Activated effector memory CD4-positive, alpha-beta T cell treated with anti-CD3 and anti-CD28 coated beads, Interleukin-2, amount 50 U/mL, for 16 hours (primary cell): ENCODE measurements at places on chromosomes 1 and 21.
A peak's percentile ranks its signal among the peaks of the same experiment; 100 is the strongest.

GRCh38 chr1:94559921-94560320, 18.4 kb upstream of the F3 start:
- DNase-seq, result no peak

GRCh38 chr1:202266061-202266765, 72.6 kb downstream of the LGR6 start:
- DNase-seq, result peak; percentile 44

- DNase-seq, result no peak
These were observed 20.1 kb downstream of the NADK start for GRCh38 chr1:1758059-1758621.

DNA sequence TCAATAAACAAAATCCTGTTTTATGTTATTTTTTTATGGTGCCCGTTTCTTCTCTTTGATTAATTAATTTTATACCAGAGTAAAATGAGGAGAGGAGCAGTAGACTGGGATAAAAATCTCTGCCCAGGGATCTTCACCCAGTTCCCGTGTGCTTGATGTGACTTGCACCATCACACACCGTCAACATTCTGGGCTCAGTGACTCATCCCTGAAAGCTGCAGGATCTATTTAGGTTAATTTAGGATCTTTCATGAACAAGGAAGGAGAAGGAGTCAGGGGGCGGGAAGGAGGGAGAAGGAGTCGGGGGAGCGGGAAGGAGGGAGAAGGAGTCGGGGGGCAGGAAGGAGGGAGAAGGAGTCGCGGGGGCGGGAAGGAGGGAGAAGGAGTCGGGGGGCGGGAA, 182.4 kb downstream of the SMYD3 start:
- DNase-seq, result no peak

- DNase-seq, result peak; percentile 84
These were observed 7.4 kb downstream of the WDR77 start for GRCh38 chr1:111441573-111442192.

DNA sequence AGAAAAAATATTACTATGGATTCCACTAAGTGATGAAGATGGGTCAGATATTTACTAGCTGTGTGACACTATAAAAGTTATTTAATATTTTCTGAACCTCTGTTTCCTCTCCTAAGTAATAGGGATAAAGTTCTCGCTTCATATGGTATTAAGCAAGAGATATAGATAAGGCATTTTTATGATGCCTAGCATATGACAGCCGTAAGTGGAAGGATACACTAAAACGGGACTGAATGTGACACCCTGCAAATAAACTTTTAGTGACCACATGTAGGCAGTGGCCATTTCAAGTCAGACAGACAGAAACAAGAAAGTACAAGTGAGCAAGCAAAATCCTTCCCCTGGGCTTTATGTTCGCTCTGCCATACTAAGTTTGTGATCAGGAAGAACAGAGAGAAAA, 14.2 kb downstream of the GBP3 start:
- no peak for DNase-seq

DNA sequence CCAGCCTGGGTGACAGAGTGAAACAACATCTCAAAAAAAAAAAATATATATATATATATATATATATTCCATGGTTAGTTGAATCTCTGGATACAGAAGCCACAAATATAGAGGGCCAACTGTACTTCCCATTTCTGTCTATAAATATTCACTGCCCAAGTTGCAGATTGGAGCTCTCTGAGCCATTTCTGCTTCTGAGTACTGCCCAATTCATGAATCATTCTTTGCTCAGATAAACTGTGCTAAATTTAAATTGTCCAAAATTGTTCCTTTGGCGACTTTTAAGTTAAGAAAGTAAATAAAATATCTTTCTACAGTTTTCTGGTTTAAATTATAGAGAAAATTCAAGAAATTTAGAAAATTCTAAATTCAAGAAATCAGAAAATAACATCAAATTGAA, 23.2 kb upstream of the C1orf146 start:
- no peak for DNase-seq

- no peak for DNase-seq
These were observed 12.0 kb downstream of the PROK1 start for GRCh38 chr1:110462964-110463363.

DNA sequence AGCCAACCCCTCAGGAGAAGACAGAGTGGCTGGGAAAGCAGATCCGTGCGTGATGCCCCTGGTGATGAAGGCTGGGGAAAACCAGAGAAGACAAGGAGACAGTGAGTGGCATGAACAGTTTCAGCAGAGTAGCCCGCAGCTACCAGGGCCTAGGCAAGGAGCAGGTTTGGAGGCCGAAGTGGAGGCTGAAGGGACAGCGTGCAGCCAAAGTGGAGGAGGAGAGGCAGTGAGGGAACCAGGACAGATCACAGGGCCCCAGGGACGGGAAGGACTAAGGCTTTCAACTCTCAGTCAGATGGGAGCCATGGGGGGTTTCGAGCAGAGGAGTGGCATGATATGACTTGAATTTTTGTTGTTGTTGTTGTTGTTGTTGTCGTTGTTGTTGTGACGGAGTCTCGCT, 59.9 kb upstream of the SELENON start:
- no peak for DNase-seq

- no peak for DNase-seq
These were observed 180.7 kb downstream of the ZNF326 start for GRCh38 chr1:90175490-90176167.

DNA sequence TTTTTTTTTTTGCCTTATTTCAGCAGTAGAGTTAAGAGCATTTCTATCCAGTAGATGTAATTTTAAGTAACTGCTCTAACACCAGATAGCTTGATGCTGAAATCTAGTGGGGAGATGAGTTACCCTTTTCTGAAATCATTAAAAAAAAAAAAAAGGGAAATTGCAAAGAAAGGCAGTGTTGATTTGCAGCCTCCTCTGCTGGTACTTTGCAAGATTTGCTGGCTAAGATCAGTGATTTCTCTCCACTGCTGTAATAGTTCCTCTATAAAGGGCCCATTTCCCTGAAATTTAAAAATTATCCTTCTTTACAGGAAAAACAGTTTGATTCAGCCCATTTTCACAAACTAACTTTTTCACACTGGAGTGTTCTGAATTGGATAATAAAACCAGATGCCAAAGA, 120.6 kb downstream of the PTBP2 start:
- no peak for DNase-seq

GRCh38 chr1:225441314-225442122, 13.7 kb upstream of the LBR start:
- DNase-seq, result no peak

- peak; percentile 63 for DNase-seq
These were observed at the start of gene NAV1 for GRCh38 chr1:201538612-201539551. NAV1 (plus strand) TSS chr1:201539127; CDS start chr1:201622885, 83,758 bp downstream.

- no peak for DNase-seq
These were observed 2.2 kb downstream of the IGSF9 start for GRCh38 chr1:159943278-159943640.

DNA sequence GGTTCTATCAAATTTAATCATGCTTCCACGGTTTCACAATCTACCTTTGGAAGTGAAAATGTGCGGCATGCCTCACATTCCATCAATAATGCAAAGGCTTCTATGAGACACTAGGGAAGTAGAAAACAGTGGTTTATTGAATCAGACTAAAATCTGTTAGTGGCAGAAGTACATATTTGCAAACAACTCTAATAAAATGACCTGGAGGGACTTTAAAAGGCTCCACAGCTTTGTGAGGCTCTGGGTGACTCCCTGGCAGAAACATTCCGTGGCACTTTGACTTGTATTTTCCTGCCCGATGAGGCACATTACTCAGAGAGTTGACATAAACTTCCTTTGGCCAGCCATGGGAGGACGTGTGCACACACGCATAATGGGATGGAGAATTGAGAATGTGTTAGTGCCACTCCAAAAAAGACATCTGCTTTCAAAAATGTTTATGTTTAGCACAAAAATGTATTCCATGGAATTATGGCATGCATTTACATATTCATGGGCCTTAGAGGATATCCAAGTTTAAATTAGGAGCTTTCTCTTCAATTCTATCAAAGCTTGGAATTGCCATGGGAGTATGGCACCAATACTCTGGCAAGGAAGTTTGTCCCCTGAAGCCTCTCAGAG, 60.0 kb upstream of the SSX2IP start:
- DNase-seq, result no peak

DNA sequence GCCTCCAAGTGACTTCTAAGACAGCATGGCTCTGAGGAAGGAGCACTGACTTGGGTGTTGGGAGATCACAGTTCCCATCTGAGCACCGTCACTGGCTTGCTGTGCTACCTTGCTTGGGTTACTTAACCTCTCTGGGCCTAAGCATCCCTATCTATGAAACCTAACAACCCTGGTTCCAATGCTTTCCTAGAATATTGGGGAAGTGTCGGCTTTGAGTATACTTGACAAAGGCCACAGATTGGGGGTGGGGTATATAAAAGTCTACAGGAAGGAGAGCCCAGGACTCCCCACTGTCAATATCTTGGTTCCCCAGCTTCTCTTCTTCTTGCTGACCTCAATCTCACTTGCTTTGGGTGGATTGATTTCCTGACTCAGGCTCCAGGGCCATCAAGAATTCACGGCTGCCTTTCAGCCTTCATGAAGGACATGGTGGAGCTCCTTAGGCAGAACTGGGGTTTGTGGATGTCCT, 6.3 kb downstream of the TNFRSF1B start:
- no peak for DNase-seq

GRCh38 chr21:41368735-41369104, 6.9 kb downstream of the MX2 start:
- DNase-seq, result no peak

DNA sequence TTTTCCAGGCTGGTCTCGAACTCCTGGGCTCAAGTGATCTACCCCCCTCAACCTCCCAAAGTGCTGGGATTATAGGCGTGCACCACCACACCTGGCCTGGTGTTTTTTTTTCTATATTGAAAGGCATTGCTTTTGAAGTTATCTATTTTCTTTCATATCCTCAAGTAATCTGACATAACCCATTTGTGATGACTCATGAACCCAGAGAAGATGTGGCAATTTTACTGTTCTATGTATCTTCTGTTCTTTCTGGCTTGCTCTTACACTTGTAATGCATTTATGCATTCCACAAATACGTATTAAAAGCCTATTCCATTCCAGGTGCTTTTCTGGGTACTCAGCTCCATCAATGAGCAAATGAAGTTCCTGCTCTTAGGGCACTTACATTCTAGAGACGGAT, 29.9 kb upstream of the ERRFI1 start:
- DNase-seq, result no peak

- no peak for DNase-seq
These were observed 585 bp upstream of the PLEKHA6 start for GRCh38 chr1:204360314-204360713.

- no peak for DNase-seq
These were observed 720 bp upstream of the F3 start for GRCh38 chr1:94542088-94542870.

DNA sequence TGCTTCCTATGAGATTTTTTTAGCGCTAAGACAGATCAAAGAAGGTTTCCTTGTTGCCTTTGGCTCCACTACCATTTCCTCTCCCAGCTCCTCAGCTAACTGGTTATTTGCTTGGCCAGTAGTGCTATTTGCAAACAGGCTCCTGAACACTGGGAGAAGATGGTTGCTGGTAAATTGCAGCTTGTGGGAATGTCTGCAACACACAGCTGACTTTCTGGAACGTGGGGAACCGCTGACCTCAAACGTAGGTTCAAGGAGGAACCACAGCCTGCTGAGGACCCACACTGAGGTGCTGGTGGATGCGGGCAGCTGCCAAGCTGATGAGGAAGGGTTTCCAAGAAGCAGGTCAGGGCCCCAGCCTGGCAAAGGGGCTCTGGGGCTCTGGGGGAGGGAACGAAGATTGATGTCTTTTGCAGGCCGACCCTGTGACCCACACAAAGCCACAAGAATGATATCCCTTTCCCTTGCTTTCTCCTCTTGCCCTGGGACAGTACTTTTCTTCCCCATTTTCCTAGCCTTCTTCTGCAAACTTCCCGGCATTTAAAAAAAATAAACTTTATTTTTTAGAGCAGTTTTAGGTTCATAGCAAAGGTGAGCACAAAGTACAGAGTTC, 24.8 kb downstream of the GNG4 start:
- DNase-seq, result no peak

DNA sequence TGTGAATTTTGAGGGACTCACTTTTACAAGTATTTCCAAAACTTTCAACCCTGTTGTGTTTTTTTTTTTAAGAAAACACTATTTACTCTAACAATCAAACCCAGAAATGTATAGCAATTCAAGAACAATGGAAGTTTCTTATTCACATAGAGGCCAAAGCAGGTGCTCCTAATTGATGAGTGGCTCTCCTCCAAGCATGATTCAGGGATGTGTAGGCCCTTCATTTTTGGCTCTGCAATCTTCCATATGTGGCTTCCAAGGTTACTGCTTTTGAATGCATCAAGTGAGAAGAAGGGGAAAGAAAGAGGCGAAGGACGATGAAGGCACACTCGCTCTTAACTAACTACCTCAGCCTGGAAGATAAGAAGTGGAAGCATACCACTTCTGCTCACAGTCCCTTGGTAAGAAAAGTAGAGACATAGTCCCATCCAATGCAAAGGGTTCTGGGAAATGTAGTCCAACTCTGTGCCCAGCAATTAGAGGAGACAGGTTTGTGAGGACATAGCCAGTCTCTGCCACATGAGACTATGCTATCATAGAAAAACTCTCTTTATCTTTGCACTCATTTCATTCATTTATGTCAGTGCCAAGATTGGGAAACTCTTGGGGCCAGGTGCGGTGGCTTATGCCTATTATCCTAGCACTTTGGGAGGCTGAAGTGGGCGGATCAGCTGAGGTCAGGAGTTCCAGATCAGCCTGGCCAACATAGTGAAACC, 46.0 kb downstream of the OPTC start:
- no peak for DNase-seq

DNA sequence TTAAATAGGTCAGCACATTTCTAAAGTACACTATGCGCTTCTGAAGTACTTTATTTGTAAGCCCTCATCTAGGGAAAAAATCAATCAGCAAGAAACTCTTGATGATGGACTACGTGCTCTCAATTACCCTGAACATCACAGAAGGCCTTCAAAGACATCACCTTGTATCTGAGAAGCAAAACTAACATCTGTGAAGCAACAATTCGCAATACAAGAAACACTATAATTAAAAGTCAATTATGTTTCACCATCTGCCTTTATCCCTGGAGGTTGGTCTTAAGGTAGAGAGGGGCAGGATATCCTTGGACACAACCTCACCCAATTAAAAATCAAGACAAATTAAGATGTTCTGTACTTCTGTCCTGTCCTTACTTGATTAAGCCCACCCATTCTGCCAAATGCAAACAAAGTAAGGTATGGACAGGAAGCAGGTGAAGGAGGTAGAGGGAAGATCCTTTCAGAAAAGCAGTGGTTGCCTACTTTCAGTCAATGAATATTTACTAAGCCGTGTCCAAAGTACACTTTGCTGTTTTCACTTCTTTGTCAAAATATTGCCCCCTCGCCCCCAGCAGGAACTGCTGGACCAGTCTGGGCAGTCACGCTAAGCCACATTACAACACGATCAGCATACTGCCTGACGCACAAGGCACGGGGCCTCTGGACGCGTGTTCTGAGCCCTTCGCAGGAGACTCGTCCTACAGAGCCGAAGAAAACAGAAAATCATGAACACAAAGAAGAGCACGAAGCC, 887 bp downstream of the SLC19A2 start:
- peak; percentile 75 for DNase-seq

GRCh38 chr1:113875714-113876113, 4.2 kb upstream of the PTPN22 start:
- no peak for DNase-seq

- no peak for DNase-seq
These were observed 870.7 kb downstream of the LRRIQ3 start for GRCh38 chr1:73327180-73327793.

GRCh38 chr1:66728021-66728420, 24.2 kb upstream of the DYNLT5 start:
- DNase-seq, result no peak
